NCI-H187 treated with DMSO at 0.1 percent for 48 hours (cell line): ENCODE measurements at places on chromosomes 13 and 19.

DNA sequence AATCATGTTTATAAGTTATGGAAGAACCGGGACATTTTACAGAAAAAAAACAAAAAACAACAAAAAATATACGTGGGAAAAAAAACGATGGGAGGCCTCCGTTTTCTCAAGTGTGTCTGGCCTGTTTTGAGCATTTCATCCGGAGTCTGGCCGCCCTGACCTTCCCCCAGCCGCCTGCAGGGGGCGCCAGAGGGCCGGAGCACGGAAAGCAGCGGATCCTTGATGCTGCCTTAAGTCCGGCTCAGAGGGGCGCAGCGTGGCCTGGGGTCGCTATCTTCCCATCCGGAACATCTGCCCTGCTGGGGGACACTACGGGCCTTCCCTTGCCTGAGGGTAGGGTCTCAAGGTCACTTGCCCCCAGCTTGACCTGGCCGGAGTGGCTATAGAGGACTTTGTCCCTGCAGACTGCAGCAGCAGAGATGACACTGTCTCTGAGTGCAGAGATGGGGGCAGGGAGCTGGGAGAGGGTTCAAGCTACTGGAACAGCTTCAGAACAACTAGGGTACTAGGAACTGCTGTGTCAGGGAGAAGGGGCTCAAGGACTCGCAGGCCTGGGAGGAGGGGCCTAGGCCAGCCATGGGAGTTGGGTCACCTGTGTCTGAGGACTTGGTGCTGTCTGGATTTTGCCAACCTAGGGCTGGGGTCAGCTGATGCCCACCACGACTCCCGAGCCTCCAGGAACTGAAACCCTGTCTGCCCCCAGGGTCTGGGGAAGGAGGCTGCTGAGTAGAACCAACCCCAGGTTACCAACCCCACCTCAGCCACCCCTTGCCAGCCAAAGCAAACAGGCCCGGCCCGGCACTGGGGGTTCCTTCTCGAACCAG, 1.8 kb upstream of the APOE start:
- DNase-seq: no peak

DNA sequence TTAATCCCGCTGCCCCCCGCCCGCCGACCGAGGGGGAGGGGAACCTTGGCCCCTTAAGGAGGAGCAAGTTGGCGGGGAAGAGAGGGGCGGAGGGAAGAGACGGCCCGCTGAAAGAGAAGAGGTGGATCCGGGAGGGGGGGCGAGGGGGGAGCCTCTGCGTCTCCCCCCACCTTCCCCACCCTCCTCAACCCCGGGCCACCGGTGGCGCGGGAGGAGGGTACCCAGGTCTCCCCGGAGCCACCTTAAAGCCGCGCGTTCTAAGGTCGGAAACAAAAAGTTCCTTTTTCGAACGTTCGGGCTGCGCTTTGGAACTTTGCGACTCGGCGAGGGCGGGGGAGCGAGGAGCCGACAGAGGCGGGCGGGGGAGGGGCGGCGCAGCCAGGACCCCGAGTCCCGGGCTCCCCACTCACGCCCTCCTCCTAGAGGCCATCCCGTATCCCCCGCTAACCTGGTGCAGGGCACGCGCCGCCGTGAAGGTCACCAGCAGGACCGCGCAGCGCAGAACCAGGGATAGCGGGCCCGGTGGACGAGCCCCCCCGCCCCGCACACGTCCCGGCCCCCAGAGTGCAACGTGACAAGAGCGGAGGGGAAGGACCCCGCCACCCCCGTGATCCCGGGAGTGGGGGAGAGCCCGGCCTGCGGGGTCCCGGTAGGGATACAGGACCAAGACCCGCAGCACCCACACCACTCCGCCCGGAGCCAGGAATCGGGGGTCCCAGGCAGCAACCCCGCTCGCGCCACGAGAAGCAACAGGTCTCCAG, 659 bp downstream of the ERF start:
- DNase-seq: no peak

DNA sequence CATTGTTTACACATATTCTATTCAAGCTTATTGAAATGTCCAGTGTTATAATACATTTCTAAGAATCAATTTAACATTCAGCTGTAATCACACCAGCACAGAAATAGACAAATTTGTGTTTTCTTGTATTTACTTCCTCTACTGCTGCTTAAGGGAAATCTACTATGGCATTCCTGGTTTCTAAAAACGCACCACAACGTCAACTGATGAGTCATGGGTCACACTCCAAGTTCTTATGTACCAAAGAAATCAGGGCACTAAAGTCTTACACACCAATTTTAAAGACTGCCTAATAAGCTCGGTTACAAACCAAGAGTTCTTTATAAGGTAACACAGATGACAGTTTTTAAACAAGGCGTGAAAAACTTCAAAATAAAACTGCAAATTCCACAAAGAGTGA, 13.2 kb downstream of the LNX2 start:
- no peak for DNase-seq

- no peak for DNase-seq
Observed at GRCh38 chr13:78046331-78046730, 127.7 kb upstream of the EDNRB start.

GRCh38 chr19:40682431-40682964, 8.0 kb downstream of the NUMBL start:
- DNase-seq: no peak

- no peak for DNase-seq
Observed at GRCh38 chr19:1459479-1459878, 9.6 kb downstream of the APC2 start.

DNA sequence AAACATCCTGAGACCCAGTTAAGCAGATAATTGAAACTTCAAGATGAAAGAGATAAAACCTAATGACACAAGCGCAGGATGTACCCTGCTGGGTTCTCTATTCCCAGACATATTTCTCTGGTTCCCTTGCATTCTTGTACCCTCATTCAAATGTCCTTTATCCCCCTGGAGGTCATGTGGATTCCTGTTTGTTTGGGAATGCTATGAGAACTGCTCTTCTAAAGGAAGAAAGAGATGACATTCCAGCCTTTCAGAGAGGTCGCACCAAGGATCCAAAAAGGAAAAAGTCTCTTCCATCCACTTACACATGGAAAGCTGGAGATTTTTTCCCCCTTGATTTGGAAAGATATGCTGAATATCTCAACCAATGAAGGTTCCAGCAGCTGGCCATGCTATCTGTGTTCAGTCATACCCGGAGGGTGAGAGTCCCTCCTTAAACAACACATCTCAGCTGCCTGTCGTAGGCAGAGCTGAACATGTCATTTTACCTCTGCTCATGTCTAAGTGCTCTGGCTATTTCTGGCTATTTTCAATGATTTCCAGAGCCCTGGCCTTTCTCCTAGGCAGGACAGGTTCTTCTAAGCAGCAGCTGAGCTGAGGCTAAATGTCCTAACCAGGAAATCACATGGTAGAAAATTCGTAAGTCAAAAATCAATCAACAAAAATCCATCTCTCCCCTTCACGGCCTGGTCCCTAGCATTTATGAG, 52.5 kb downstream of the C13orf42 start:
- no peak for DNase-seq

- no peak for DNase-seq
Observed at GRCh38 chr19:5132698-5133651, 164.1 kb downstream of the KDM4B start.

DNA sequence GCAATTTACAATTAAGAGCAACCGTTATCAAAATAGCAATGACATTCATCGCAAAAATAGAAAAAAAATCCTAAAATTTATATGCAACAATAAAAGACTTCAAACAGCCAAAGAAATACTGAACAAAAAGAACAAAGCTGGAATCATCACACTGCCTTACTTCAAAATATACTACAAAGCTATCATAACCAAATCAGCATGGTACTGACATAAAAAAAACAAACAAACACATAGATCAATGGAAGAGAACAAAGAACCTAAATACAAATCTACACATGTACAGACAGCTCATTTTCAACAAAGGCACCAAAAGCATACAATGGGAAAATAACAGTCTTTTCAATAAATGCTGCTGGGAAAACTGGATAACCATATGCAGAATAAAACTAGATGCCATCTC, 6.4 kb downstream of the ZNF562 start:
- DNase-seq: no peak

DNA sequence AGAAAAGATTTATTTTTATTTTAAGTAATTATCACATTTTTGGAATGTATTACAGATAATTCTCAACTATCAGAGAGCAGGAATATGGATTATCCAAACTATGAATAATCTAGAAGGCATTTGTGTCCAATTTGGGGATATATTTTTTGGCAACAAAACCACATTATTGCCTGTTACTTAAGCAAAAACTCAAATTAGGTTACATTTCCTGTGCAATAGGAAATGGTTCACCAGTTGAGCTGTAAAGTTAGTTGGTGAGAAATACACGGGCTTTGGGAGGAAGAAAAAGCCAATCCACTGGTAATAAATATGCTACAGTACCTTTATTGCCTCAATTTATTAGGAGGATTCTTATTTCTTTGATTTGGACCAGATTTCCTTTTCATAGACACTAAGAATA, 1075.2 kb downstream of the PCDH9 start:
- DNase-seq: no peak

GRCh38 chr19:51799774-51800472, 5.0 kb downstream of the FPR3 start:
- DNase-seq: no peak
